BJ (cell line): ENCODE measurements at places on chromosomes 3 and 15.

GRCh38 chr3:107117922-107118536 lies 259.2 kb upstream of the CCDC54 start:
- peak; percentile 5 for DNase-seq

DNA sequence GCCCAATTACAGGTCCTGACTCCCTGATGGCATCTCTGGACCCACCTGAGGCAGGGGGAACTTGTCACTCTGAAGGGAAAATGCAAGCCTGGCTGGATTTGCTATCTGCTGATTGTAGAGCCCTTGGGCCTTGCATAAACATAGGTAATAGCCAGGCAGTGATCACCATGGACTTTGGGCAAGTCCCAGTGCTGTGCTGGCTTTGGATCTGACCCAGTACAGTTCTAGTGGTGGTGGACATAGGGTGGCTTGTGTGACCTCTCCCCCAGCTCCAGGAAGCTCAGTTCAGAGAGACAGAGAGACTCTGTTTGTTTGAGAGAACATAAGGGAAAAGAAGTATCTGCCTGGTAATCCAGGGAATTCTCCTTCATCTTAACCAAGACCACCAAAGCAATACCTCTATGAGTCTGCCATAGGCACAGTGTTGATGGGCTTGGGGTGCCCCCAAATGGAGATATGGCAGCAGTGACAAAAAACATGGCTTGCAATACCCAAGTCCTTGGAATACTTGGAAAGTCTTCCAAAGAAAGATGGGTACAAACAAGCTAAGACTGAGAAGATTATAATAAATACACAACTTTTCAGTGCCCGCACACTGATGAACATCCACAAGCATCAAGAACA lies 348.5 kb downstream of the PYDC2 start:
- DNase-seq, result no peak

DNA sequence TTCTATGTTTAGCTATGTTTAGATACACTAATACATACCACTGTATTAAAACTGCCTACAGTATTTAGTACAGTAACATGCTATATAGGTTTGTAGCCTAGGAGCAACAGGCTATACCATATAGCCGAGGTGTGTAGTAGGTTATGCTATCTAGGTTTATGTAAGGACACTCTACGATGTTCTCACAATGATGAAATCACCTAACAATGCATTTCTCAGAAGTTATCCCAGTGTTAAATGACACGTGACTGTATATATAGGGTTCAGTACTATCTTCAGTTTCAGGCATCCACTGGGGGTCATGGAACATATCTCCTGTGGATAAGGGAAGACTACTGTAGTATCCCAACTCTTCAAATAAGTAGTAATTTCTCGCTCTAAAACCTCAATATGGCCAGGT lies 97.4 kb downstream of the TMCC1 start:
- no peak for DNase-seq

- DNase-seq, result no peak
These were observed 16.1 kb upstream of the LYSMD4 start for GRCh38 chr15:99749386-99749785.

DNA sequence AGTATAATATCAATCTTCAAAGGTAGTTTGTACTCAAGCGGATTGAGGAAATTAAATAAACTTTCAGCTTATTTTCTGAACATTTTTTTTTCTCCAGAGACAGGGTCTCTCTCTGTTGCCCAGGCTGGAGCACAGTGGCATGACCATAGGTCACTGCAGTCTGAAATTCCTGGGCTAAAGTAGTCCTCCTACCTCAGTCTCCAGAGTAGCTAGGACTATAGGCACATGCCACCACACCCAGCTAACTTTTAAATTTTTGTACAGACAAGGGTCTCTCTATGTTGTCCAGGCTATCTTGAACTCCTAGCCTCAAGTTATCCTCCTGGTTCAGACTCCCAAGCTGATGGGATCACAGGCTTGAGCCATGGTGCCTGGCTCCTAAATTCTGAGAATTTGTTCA lies 97.1 kb downstream of the FAIM start:
- no peak for DNase-seq

- DNase-seq, result no peak
These were observed 151.9 kb upstream of the LINGO1 start for GRCh38 chr15:77784361-77785292.

GRCh38 chr3:64224826-64225610 lies at the start of gene PRICKLE2:
TSS of gene PRICKLE2 (minus strand) at chr3:64225466. CDS start at chr3:64198927, 26,539 bp downstream.
- DNase-seq, result peak; percentile 74

GRCh38 chr3:38372214-38372601 lies 25.6 kb downstream of the XYLB start:
- DNase-seq, result no peak

- no peak for DNase-seq
These were observed 11.7 kb downstream of the CHDH start for GRCh38 chr3:53834429-53835095.

- DNase-seq, result no peak
These were observed 18.4 kb downstream of the SRGAP3 start for GRCh38 chr3:9231006-9231405.

DNA sequence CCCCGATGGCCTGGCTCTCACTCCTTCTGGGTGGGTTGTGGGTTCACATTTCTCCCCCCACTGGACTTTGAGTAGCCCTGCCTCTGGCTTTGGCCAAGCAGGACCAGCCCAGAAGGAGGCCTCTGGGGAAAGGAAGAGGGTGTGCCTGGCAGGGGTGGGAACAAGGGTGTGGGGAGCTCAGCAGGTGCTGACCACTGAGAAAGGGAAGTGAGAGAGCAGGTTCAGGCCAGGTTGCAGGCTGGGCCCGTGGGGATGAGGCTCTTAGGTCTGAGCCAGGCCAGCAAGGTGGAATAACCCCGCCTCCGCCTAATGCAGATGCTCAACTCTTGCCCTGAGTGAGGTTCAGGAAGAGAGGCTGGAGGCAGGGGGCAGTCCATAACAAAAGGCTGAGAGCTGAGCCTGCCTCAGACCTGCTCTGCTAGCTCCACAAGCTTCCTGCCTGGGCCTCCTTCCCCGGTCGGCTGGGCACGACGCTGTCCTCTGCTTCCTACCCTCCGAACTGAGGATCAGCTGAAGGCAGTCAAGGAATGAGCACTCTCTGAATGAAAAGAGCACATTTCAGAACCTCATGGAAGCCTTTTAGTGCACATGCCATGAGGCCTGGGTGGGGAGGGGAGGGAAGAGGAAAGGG lies 82.7 kb downstream of the TLE3 start:
- DNase-seq, result no peak

- no peak for DNase-seq
These were observed 45.5 kb downstream of the TEX9 start for GRCh38 chr15:56410721-56411120.

DNA sequence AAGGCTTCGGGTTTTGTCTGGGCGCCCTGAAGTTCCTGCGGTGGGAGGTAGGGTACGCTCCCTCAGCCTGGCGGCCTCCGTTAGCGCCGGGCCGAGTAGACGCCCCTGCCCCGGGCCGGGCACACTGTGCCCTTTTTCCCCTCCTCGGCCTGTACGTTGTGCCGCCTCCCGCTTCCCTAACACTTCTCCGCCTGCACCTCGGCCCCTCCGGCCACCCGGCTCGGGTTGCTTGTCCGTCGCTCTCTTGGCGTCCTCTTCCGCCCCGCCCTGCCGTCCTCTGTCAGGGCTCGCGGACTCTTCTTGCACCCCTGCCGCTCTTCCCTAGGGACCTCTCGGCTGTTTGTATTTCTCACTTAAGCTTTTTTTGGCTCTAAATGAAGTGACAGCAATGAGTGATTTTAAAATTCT lies 384 bp downstream of the KNL1 start:
- peak; percentile 6 for DNase-seq

GRCh38 chr15:83694536-83694935 lies 40.6 kb downstream of the ADAMTSL3 start:
- no peak for DNase-seq

DNA sequence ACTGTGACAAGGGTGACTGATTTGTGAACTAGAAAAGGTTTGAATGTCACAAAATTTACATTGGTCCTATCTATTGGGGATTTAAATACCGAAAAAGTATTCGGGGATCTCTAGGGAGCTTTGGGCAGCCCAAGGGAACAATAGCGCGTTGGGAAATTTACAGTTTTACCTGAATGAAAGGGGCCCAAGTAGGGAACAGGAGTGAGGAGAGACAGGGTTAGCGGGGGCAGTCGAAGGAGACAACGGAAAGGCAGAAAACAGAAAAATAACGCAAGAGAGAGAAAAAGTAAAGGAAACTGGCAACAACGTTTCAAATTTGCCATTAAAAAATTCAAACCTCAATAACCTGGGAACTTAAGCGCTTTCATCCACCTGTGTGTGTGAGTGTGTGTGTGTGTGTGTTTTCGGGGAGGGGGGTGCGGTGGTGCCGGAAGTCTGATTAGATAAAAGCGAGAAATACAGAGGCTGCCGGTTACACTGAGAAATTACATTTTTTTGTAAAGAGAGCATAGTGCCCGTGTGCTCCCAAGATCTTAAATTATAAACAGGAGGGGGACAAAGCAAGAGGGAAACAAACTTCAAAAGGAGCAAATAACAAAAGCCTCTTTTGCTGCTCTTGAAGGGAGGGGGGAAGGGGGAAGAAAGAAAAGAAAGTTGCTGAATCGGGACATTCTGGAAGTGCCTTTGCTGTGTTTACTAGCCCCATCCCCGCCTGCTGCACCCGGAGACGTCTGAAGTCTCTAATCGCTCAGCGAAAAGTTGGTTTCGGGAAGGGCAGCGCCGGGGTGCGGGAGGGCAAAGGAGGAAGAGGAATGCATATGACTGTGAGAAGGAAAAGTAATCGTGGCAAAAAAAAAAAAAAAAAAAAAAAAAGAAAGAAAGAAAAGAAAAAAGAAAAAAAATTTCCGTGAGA lies 721 bp upstream of the ZIC1 start:
- no peak for DNase-seq

GRCh38 chr3:49706456-49707112 lies 12.9 kb downstream of the AMIGO3 start:
- DNase-seq, result no peak

DNA sequence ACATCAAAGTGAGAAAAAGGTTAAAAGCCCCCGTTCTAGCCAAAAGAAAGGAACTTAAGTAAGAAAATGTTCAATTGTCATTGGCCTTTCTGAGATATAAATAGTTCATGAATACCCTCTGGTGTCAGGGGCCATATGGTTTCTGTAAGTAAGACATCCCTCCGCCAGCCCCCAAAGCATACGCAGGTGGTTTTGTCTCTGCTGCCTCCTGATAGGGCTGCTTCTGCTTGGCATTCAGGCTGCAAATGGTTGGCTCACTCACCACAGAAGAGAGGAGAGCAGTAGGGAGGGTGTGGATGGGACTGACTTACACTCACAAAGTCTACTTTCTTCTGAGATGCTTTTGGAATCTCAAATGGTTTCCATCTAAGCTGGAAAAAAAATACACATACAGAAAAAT lies 29.8 kb downstream of the HGD start:
- DNase-seq, result no peak

DNA sequence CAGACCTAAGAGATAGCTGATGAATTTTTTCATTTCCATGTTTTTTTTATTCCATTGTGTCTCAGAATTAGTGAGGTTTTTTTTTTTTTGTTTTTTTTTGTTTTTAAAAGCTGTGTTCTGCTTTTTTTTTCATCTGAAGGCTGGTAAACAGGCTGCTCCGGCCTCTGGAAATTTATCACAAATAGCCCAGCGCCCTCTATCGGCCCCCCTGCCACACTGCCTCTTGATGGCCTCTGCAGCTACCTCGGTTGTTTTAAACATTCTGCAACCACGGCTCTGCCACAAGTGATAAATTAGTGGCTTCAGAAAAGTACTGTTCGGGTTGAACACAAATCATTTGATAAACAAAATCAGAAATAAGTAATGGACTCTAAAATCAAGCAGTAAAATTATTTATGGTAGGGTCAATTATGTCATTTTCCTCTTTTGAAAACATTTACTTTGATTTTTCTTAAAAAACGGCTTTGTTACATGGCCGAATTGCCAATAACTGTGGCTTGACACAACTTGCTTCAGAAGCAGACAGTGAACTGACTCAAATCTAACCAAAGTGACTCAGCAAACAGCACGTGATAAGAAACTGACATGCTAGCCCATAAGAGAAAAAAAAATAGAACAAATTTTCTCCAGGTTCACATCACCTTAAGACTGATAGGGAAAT lies 87.8 kb downstream of the RSL24D1 start:
- no peak for DNase-seq

DNA sequence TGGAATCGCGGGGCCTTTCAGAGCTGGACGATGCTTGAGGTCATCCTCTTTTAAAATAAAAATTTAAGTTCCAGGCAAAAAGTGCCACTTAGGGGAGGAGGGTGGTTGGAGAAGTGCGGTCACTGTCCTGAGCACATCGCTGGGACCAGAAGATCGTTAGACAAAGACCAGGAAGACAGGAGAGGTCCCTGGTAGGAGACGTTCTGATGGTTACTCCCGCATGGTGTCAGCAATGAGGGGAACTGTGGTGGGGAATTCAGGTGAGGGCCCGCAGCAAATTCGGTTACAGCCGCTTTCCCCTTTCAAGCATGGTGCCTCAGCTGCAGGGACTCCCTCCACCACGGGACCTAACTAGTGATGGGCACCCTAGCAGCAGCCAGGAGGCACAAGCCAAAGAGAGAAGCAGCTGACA lies 1.0 kb upstream of the ISY1 start:
- no peak for DNase-seq

GRCh38 chr15:60779718-60780503 lies 301.0 kb upstream of the ICE2 start:
- no peak for DNase-seq

DNA sequence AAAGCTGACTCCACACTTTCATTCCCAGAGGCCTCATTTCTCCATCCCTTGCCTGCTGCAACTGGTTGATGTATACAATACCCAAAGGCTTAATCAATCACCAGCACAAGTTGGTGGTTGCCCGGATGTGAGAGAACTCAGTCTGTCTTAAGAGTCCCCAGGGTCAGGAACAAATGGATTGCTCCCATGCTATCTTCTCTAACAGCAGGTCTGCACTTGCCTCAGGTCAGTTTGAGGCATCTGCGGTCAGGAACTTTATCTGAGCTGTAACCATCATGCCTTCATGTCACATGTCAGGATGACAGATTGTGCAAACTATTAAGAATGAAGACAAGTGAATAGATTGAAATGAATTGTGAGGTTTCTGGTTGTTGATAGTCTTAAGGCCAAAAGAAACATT lies 56.1 kb downstream of the BFSP2 start:
- no peak for DNase-seq

DNA sequence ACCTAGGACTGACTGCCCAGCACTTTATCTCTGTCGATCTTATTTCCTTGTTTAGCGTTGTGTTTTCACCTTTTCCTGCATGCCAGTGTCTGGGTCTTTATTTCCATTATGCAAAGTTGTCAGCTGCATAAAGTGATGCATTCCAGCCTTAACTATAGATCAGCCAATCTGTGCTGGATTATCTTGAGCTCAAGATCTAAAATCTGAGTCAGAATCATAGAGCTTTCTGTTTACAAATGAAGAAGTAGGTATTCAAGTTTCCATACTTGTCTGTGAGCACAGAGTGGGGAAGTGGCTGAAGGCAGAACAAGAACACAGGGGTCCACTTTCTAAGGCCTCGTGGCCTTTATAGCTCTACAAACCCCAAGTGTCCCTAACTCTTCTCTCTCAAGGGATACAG lies 82.4 kb upstream of the PLCL2 start:
- no peak for DNase-seq

GRCh38 chr3:8387571-8387970 lies 114.1 kb upstream of the LMCD1 start:
- DNase-seq, result no peak
